ACHN (cell line): ENCODE measurements at places on chromosomes 4 and X.

GRCh38 chrX:30215357-30215843, at the start of gene MAGEB2:
Gene MAGEB2, plus strand, starts transcription at chrX:30215563. Its CDS starts 3,018 bp downstream, at chrX:30218581.
- DNase-seq = no peak

DNA sequence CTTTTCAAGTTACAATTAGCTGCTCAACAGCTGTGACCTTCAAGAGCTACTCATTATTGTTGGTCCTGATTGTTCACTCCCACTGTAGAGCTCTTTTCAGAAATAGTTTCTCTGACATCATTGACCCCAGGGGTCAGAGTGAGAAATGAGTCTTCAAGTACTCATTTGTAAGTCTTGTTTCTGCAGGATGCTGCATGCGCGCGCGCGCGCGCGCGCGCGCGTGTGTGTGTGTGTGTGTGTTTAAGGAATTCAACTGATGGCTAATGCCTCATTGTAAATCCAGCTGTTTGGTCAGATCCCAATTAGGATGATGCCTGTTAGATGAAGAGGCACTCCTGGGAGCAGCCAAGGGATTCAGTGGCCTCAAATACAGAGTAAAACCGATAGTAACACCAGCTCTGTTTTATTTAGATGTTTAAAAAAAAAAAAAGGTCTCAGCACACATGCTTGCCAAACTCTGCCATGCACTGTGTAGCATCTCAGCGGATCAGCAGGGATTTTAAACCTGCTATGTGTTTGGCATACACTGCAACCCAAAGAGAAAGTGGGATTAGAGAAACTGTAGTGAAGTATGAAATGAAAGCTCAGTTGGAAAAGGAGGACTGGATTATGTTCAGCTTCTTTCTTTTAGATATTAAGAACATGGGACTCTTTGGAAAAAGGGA, 332.3 kb downstream of the ADGRL3 start:
- no peak for DNase-seq

DNA sequence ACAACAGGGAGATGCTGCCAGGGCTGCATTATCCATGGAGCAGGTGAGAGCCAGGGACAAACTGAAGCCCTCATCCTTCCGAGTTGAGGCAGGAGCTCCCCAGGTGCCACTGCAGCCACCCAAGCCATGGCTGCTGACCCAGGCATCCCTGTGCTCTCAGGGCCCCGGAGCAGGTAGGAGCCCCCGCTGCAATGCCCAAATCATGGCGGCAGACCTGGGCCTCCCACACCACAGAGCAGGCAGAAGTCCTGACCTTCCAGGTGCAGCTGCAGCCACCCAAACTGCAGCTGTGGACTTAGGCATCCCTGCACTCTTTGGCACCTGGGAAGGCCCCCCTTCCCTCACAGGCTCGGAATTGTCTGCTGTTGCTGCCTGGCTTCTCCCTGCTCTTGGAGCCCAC, 443.6 kb downstream of the ARAP2 start:
- no peak for DNase-seq

DNA sequence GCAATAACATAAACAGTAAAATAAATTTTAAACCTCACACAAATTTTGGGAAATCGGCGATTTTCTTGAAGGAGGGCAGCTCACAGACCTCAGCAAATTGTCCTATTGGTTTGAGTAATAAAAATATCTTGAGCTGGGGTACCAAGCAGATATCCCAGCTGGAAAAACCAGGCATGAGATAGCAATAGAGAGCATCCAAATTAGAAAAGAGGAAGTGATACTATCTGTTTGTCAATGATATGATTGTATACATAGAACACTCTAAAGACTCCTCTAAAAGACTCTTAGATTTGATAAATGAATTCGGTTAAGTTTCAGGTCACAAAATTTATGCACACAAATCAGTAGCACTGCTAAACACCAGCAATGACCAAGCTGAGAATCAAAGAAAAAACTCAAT, 90.5 kb upstream of the ACTRT1 start:
- no peak for DNase-seq

DNA sequence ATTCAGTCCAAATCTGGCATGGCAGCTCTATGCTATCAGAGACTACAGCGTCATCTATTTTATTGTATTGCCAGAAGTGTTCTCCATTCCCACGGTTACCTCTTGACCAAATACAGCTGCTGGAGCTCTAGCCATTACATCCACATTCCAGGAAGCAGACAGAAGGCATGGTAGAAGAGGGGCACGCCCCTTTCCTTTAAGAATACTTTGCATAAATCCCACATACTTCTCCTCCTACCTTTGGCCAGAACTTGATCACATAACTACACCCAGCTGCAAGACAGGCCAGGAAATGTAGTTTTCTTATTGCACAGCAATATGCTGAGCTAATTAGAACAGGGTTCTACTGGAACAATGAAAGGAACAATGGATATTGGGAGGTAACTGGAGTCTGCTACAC, 14.9 kb downstream of the SLC9A7 start:
- DNase-seq = no peak

GRCh38 chrX:75273483-75273882, 402 bp upstream of the UPRT start:
- no peak for DNase-seq

- DNase-seq = no peak
Measured at GRCh38 chr4:13533670-13534343, 10.5 kb downstream of the NKX3-2 start.

DNA sequence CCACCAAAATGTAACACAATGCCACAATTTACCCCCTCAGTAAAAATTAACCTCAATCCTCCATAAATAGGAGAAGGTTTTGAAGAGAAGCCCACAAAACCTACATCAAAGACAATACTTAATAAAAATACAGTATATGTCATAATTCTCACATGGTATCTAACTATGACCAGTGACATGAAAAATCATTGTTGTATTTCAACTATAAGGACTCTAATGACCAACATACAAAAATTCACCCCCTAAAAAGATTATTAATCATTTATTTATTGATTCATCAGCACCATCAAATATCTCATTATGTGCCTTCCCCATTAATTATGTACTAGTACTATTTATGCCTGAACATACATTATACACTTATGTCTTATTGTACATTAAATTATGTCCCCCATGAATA, 77.1 kb upstream of the ZMAT1 start:
- DNase-seq = no peak

GRCh38 chr4:6049985-6050384, 31.8 kb upstream of the C4orf50 start:
- no peak for DNase-seq

DNA sequence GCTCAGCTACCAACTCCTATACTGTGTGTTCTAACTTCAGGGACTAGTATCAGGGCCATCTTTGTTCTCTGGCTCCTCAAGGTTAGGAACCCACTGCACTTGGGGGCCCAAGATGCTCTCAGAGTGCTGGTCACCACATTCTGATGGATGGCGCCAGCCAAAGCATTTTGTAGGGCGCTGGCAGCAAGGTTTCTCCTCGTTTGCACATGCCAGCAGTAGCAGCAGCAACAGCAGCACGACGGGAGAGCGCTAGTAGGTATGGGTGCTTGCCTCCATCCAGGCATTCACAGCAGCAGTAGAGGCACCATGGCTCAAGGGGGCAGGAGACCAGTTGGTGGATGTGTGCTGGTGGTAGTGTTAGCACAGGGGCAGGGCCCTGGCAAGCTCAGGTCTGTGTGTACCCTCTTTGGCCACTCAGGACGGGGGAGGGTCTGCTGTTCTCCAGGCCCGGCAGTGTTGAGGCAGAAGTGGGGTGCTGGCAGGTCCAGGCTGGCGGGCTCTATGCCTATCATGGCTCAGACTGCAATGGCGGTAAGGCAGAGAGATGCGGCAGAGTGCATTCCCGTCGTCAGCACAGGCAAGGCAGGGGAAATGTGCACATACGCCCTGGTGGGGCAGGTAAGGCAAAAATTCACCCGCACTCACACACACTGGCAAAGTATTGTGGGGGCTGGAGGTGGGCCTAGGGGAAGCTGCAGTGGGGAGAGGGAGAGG, 56.6 kb downstream of the SERPINA7 start:
- DNase-seq = no peak

- peak; percentile 50 for DNase-seq
Measured at GRCh38 chrX:109830704-109831206, 97.7 kb upstream of the ACSL4 start.

DNA sequence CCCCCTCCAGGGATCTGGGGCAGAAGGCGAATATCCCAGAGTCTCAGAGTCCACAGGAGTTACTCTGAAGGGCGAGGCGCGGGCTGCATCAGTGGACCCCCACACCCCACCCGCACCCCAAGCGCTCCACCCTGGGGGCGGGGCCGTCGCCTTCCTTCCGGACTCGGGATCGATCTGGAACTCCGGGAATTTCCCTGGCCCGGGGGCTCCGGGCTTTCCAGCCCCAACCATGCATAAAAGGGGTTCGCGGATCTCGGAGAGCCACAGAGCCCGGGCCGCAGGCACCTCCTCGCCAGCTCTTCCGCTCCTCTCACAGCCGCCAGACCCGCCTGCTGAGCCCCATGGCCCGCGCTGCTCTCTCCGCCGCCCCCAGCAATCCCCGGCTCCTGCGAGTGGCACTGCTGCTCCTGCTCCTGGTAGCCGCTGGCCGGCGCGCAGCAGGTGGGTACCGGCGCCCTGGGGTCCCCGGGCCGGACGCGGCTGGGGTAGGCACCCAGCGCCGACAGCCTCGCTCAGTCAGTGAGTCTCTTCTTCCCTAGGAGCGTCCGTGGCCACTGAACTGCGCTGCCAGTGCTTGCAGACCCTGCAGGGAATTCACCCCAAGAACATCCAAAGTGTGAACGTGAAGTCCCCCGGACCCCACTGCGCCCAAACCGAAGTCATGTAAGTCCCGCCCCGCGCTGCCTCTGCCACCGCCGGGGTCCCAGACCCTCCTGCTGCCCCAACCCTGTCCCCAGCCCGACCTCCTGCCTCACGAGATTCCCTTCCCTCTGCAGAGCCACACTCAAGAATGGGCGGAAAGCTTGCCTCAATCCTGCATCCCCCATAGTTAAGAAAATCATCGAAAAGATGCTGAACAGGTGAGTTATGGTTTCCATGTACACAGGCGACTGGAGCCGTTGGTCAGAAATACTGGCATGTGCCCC, at the start of gene CXCL1:
Gene CXCL1, plus strand, starts transcription at position 264 of the 926 bp plus-strand sequence. Its CDS starts 78 bp downstream, at position 342.
- peak; percentile 83 for DNase-seq

- no peak for DNase-seq
Measured at GRCh38 chr4:33357121-33357520, 2637.0 kb downstream of the PCDH7 start.

DNA sequence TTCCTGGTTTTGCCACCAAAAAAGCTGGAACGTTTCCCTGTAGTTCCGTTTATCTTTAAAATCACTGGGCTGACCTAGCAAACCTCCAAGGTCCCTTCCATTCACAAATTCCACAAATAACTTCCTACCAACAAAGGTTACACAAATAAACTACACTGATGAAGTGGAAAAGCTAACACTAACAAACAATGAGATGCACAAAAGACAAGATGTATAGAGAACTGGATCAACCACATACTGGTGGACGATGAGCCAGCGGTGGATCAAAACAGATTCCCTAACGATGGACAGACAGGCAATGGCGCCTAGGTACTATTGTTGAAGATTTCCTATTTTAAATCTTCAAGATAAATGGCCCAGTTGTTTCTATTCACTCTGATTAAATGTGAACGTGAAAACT, 15.5 kb downstream of the AFAP1 start:
- DNase-seq = no peak

GRCh38 chr4:184064877-184065276, 152.8 kb downstream of the ENPP6 start:
- no peak for DNase-seq

GRCh38 chr4:10457255-10457801, at the start of gene ZNF518B:
Gene ZNF518B, minus strand, starts transcription at chr4:10457426. Its CDS starts 11,098 bp downstream, at chr4:10446328.
- no peak for DNase-seq

DNA sequence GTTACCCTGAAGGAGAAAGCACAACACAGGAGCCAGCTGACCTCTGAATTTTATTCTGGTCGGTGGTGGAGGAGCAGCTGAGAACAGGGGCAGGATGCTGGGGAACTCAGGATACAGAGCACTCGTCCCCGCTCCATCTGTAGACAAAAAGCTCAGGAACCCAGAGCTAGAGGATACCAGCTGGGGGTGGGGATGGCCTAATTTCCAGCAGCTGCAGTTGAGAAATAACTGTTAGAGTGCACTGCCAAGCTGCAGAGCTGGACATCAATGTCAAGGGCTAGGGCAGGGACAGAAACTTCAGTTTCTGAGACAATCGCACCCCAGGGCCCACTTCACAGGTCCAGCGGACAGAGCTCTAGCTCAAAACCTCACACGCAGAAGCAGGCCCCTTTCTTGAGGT, 122.1 kb upstream of the GUCY1A1 start:
- no peak for DNase-seq

DNA sequence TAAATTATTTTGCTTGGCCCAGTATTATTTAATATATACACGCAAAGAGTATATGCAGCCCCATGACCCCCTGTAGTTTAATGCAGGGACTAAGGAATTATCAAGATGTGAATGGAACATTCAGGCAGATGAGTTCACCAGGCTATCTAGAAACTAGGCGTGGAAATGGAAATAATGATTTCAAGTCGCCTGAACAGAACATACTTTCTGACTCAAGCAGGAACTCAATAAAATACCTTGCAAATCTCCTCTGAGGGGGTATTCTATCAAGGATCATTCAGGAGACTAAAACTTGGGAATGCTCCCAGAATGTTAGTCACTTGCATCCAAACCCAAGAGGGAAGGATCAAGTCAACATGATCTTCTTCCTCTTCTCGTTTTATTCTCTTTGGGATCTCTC, 59.6 kb upstream of the RASSF6 start:
- no peak for DNase-seq

DNA sequence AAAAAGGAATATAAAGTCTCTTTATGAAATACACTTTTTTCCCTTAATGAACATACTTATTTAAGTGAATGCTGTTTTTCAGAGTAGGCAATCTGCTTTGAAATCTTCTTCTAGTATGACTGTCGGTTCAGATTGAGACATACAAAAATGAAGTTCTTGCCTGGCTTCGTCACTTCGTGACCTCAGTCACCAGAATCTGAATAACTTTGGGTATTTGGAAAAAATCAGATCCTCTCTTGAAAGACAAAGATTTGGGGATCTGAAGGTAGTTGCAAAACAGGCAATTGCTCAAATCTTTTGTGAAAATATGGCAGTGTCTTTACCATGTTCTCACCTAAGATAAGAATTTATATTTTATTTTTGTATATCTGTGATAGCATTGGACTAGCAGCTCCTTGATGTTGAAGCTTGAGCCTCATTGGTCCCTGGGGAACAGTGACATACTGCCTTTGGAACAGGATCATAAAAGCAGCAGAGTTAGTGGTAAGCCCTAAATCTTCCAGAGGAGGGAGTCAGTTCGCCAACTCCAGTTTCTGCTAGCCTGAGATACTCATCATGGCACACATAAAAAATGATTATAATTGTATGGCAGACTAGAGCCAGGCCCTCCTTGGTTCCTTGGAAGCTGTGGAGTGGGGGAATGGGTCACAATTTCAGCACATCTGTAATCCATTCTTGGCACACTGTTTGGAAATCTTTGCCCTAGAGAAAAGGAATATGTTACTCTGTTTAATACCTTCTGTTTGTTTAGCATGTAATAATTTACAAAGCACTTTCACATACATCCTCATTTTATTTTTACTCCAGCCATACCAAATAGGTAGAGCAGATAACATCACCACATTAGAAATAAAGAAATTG, 5.0 kb downstream of the ARFIP1 start:
- peak; percentile 48 for DNase-seq

GRCh38 chrX:95057341-95057740, 1383.3 kb downstream of the FAM133A start:
- DNase-seq = no peak
